ENCODE measurements at places on chromosomes 1 and 21. TPM values are rescaled to one million over a fixed set of nuclear protein-coding genes. Genes with fewer than 3 reads are reported as not detected.

GRCh38 chr1:94039514-94039870 lies 81.5 kb downstream of the ABCA4 start:
- peak; percentile 61 for DNase-seq

- DNase-seq: no peak
Observed at GRCh38 chr1:44571712-44572571, 102.3 kb downstream of the TMEM53 start.

RGS4 gene
- polyA plus RNA-seq: 13.5 TPM

ELOVL1 gene
- polyA plus RNA-seq: 90.0 TPM

- DNase-seq: no peak
Observed at GRCh38 chr1:19831441-19831840, 16.4 kb upstream of the RNF186 start.

DNA sequence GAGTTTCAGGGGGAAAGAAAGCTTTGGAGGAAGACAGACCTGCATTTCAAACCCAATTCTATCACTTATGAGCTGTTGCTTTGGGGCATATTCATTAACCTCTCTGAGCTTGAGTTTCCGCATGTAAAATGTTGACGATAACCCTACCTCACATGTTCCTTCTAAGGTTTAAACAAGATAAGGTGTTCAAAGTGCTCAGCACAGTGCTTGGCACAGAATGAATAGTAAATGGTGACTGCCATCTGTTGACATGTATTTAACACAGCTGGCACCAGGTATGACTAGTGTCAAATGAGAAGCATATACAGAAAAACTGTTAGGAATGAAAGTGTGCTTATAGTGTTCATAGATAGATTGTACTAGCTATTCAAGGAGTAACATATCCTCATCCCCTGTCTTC lies 155.5 kb downstream of the PTGER3 start:
- no peak for DNase-seq

JAM2 gene
- polyA plus RNA-seq: 11.2 TPM

- DNase-seq: no peak
Observed at GRCh38 chr1:212589446-212589845, 19.1 kb upstream of the ATF3 start.

GRCh38 chr1:185096531-185096930 lies 51.2 kb downstream of the RNF2 start:
- no peak for DNase-seq

IFNLR1 gene
- polyA plus RNA-seq: 3.9 TPM

DNA sequence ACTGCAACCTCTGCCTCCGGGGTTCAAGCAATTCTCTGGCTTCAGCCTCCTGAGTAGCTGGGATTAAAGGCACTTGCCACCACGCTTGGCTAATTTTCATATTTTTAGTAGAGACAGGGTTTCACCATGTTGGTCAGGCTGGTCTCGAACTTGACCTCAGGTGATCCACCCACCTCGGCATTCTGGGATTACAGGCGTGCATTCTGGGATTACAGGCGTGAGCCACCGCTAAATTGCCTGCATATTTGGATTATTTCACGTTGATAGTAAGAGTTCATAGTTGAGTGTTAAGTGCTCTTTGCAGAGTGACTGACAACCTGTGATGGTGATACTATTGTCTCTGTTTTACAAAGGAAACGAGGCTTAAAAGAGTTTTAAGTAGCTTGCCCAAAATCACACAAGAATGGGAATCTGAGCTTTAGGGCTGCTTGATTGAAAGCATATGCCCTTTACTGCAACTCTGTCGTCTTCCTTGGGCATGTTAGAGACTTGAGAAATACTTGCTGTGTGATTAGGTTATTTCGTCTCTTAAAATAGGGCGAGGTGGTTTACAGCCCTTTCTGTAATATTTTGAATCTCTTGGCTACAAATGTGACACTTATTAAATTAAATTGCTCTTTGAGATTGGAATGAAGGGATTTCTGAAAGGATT lies 12.4 kb downstream of the CDC42 start:
- DNase-seq: no peak

HNRNPCL4 gene
- not detected for polyA plus RNA-seq

GRCh38 chr1:69534829-69535228 lies 32.9 kb upstream of the LRRC7 start:
- DNase-seq: no peak

GRCh38 chr1:198056255-198056654 lies 100.5 kb upstream of the NEK7 start:
- no peak for DNase-seq

PLA2G2F gene
- polyA plus RNA-seq: not detected

FOXD3 gene
- not detected for polyA plus RNA-seq

CLCA2 gene
- polyA plus RNA-seq: 0.03 TPM

- no peak for DNase-seq
Observed at GRCh38 chr1:206828765-206829164, 36.7 kb upstream of the IL20 start.

- no peak for DNase-seq
Observed at GRCh38 chr1:90614872-90615271, 102.2 kb downstream of the BARHL2 start.

Data from right renal cortex interstitium (tissue), 3 donors.